ENCODE measurements at places on chromosomes 12 and 14. TPM values are rescaled to one million over a fixed set of nuclear protein-coding genes. Genes with fewer than 3 reads are reported as not detected.

DNA sequence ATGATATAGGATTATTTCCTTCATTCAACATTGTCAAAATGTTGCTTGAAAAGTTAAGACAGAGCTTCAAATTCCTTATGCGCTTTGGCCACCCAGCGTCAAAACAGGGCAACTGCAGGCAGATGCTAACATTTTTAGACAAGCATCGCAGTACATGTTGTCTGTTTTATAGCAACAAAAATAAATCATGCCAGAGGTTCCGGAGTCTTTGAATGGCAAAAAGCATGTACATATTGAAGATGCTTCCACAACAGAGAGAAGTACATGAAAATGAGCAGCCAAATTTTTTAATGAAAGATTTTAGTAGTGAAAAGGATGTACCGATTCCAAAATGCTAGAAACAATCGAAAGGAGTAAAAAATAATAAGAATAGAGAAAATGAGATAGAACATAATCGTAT, 49.8 kb upstream of the USP15 start:
- DNase-seq, result peak; percentile 43

GRCh38 chr12:68089101-68089500, 70.4 kb downstream of the IFNG start:
- DNase-seq, result no peak

GRCh38 chr14:32202491-32202997, 525 bp downstream of the RNU6-8 start:
- no peak for DNase-seq

GRCh38 chr12:11822081-11822834, 172.8 kb downstream of the ETV6 start:
- DNase-seq, result peak; percentile 89

DNA sequence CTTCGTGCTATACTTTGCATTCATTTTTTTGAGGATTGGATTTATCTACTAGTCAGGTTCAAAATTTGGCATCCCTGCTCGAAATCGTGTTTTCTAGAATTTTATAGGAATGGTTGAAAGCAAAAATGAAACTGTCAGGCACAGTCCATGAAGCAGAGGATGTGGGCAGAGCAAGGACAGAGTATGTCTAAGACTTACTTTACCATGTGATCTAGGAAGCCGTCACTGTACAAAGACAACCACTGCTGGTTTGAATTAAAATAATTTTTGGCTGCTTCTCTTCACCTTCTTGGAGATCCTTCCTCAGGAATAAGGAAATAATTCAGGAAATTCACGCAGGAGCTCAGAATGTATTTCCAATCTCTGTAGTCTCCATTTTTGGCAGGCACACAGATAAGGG, 31.6 kb upstream of the SGPP1 start:
- no peak for DNase-seq

DNA sequence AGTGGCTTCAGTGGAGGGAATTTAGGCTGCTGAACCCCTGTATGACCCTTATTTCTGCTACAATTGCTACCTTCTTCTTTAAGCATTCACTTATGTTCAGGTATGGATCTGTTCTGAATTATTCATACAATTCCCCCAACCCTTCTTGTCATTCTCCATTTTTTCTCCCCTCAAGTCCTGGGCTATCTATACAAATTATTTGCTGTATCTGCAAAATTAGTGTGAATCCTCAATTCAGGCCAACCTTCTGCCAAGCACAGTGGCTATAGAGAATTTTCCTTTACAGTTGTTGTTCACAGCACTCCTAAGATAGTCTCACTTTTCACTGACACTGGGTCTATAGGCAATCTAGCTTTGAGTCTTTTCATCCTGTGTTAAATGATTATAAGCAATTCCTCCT, 119.2 kb upstream of the CNTN1 start:
- DNase-seq, result no peak

DNA sequence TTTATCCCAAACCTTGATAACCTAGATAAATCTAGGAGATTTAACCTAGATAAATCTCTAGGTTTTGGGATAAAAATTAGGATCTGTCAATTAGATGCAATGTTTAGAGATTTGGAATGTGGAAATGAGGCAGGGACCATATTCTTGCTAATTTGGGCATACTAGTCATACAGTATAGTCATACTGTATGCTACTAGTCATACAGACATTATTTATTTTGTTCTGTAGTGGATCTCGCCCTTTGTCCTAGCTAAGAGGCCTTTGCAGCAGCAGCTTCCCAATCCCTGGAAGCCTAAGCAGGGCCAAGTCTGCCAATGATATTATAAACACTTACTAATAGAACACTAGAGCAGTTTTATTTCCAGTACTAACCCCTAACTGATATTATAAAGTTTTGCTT, 136.4 kb downstream of the CEP128 start:
- no peak for DNase-seq

DNA sequence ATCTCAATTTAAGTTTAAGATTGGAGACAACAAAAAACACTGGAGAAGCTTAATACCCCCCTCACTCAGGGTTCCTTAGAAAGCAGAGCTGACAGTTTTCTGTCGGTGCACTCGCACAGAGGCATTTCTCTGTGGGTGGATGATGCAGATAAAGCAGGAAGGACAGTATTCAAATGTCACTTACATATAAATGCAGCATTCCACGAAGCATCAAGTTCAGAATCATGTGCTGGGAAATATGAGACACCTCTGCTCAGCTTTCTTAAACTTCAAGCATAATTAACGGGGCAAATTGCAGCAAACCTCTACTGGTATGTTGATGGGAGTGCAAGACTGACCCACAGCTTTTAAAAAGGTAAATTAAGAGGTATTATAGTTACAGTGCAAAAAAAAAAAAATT, 68.7 kb downstream of the DICER1 start:
- DNase-seq, result no peak

TAS2R14 gene
- 7.1 TPM for total RNA-seq

KCNJ8 gene
- total RNA-seq, result 2.1 TPM

PIANP gene
- 0.15 TPM for total RNA-seq

SLC25A47 gene
- not detected for total RNA-seq
